Cardiac muscle cell (in vitro differentiated cells and primary cell): ENCODE measurements at places on chromosomes 5 and 9. TPM values are rescaled to one million over a fixed set of nuclear protein-coding genes. Genes with fewer than 3 reads are reported as not detected.
A peak's percentile ranks its signal among the peaks of the same experiment; 100 is the strongest.

DNA sequence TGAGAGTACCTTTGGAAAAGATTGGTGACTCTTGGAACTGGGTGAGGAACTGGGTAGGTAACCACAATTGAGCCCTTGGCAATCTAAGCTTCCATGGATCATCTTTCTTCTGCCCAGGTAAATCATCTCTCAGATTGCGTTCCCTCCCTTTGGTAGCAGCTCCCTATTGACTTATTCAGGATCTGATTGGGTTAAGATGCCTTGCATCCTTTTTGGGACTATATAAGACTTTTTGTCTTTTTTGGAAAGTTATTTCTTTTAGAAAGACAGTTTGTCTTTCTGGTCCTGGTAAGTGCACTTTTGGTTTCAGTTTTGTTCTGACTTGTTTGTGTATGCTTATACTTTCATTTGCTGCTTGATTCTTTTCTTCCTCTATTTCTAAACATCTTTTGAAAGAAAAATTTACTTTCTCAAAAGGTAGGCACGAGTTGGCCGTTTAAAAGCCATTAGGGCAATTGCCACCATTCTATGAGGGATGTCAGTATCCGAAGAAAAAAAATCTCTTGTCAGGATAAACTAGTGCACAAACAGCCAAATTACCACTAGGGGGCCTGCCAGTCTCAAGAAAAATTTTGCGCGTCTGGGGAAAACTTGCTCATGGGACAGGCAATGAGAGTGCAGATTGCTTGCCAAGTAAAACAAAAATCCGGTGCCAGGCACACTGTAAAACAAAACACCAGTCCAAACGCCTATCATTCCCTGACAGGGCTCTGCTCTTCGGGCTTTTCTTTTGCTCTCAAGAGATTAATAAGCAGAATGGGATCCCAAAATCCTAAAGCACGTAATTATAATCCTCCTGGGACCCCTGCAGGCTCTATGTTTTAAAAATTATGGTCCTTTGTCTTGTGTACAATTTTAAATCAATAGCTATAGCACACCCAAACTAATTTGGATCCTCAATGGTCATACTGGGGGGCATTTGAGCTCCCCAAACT, 12.8 kb downstream of the OR1J1 start:
- H3K4me1 ChIP-seq, result no peaks in the 10 kb centered on the region
- no peaks in the 10 kb centered on the region for H3K27me3 ChIP-seq
- H3K27ac ChIP-seq, result no peak overlapping the region
- H3K36me3 ChIP-seq, result no peaks in the 10 kb centered on the region
- DNase-seq, result peak; percentile 96

DNA sequence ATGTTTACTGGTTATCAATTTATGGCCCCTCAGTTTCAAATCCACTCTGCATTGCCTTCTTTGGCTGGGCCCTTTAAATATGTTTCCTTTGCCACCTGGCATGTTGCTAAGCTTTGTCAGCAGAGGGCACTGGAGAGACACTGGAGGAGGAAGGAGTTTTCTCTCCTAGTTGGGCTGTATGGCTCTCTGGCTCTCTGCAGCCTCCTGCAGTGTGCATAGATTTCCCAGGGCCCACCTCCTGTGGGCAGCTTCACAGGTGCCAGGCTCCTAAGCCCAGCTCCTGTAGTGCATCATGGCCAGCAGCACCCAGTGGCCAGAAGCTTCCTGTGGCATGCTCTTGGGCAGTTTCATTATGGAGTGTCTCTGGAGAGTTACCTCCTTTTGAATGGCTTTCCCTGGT, 23.3 kb downstream of the CAVIN4 start:
- DNase-seq, result peak; percentile 76
- H3K27me3 ChIP-seq, result no peaks in the 10 kb centered on the region
- H3K36me3 ChIP-seq, result no peaks in the 10 kb centered on the region
- H3K4me1 ChIP-seq, result no peaks in the 10 kb centered on the region
- H3K4me3 ChIP-seq, result no peak overlapping the region
- H3K27ac ChIP-seq, result no peak overlapping the region

DNA sequence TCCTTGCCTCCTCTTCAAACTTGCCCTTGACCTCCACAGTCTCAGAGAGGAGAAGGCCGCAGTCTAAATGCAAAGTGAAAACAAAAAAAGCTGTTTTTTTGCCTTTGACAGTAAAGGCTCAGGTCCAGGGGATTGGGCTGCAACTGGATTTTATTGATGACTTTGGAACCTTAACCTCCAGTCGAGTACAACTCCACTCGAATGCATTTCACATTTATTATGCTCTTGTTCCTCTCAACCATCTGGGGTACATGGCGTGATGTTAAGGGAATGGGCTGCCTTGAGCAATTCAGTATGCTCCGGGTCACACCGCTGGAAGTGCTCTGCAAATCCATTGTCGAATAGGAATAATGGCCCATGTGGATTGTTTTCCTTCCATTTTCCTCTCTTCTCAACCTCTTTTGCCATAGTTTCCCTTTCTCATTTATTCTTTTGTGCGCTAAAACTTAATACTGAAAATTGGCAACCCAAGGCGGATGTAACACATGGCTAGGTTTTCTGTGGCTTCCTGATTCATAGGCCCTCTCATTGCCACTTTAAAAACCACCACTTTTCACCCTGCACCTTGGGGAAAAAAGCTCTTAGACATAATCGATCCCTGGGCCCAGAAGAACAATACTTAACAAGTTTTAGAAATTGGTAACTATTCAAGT, 34.3 kb downstream of the ITK start:
- no peaks in the 10 kb centered on the region for H3K27me3 ChIP-seq
- H3K4me3 ChIP-seq, result no peak overlapping the region
- DNase-seq, result no peak
- H3K4me1 ChIP-seq, result no peaks in the 10 kb centered on the region
- H3K36me3 ChIP-seq, result no peaks in the 10 kb centered on the region

DNA sequence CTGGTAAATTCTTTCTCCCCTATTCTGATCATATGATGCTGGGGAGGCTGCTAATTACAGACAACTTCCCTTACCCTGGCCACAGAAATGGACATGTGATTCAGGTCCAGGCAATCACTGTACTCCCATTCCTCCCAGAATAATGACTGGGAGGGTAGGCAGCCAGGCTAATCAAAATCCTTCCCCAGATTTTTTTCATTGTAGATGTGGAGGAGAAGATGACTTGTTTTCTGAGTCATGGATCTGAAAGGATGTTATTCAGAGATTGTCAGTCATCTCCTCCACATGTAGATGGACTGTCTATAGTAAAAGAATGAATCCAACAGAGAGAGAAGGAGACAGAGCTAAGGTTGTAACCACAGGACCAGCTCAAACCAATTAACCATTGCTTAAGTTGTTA, 123.9 kb upstream of the PUM3 start:
- no peaks in the 10 kb centered on the region for H3K27me3 ChIP-seq
- no peaks in the 10 kb centered on the region for H3K36me3 ChIP-seq
- no peak overlapping the region for H3K4me3 ChIP-seq
- no peak overlapping the region for H3K27ac ChIP-seq

DNA sequence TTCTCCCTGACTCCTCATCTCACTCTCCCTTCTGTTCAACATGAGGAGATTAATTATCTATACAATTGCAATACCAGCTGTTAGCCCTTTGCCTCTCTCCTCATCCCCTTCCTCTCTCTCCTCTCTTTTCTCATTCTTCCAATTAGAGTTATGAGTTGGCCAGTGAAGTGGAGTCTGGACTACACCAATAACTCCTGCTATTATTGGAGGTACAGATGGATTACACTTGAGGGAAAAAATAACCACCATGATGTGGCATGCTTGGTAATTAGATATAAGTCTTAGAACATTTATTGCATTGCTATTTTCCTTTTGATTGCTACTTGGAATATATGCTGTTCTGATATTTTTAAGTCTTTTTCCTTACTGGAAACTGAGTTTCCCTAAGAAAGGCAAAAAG, 159.2 kb downstream of the FRMD3 start:
- no peak for DNase-seq
- no peaks in the 10 kb centered on the region for H3K36me3 ChIP-seq
- no peaks in the 10 kb centered on the region for H3K27me3 ChIP-seq
- no peaks in the 10 kb centered on the region for H3K4me1 ChIP-seq
- H3K4me3 ChIP-seq, result no peak overlapping the region
- no peak overlapping the region for H3K27ac ChIP-seq

DNA sequence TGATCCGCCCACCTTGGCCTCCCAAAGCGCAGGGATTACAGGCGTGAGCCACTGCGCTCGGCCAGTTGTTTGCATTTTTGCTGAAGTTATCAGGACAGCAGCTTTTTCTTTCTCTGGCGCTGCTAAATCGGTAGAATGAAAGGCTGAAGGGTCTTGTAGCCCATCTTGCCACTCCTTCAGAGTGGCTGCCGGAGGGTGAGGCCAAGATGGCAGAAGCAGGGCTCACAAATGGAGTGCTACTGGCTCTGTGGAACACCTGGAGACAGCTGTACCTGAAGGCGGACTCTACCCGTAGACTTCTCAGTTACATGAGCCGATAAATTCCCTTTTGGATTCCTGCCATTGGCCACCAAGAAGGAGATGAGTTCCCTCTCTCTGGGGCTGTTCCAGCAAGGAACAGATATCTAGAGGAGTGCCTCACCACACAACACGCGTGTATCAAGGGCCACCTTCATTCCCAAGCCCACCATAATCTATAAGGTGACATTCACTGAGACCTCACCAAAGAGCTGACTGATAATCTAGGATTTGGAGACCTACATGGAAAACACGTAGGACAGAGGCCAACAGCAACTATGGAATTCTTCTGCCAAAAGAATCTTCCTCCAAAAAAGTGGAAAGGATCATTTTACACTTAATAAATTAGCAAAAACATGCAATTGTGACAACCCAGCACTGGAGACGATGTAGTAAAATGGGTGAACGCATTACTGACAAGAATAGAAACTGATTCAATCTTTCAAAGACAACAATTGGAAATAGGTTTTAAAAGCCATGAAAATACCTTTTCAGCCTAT, 21.8 kb downstream of the STK10 start:
- DNase-seq, result no peak
- H3K36me3 ChIP-seq, result no peaks in the 10 kb centered on the region
- H3K27ac ChIP-seq, result no peak overlapping the region
- H3K4me3 ChIP-seq, result no peak overlapping the region
- H3K27me3 ChIP-seq, result no peaks in the 10 kb centered on the region

- H3K4me3 ChIP-seq, result no peak overlapping the region
- no peak for DNase-seq
- peaks cover 21% of the 10 kb centered on the region for H3K4me1 ChIP-seq
- no peak overlapping the region for H3K27ac ChIP-seq
- H3K27me3 ChIP-seq, result no peaks in the 10 kb centered on the region
- H3K36me3 ChIP-seq, result no peaks in the 10 kb centered on the region
Observed at GRCh38 chr9:23556459-23556858, 269.6 kb downstream of the ELAVL2 start.

DNA sequence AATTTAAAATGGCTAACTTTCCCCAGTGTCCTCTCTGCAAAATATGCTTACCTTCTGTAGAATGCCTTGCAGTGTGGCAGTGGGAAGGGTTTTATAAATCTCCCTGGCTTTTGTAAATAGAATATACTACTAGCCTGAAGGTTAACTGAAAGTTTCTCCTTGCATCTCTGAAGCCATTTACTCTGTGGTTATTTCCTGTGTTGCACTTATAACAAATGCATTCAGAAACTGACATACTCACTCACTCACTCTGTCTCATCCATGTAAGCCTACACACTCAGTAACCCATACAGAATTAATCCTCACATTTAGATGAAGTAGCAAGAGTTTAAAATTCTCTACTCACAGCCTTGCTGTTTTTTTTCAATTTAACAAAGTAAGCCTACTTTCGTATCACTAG, 87.1 kb upstream of the SH3GL2 start:
- H3K36me3 ChIP-seq, result no peaks in the 10 kb centered on the region
- H3K27ac ChIP-seq, result no peak overlapping the region
- no peaks in the 10 kb centered on the region for H3K4me1 ChIP-seq

- no peak for DNase-seq
- no peaks in the 10 kb centered on the region for H3K27me3 ChIP-seq
- H3K27ac ChIP-seq, result no peak overlapping the region
- H3K4me3 ChIP-seq, result no peak overlapping the region
Observed at GRCh38 chr5:132198571-132198970, 29.1 kb downstream of the P4HA2 start.

DNA sequence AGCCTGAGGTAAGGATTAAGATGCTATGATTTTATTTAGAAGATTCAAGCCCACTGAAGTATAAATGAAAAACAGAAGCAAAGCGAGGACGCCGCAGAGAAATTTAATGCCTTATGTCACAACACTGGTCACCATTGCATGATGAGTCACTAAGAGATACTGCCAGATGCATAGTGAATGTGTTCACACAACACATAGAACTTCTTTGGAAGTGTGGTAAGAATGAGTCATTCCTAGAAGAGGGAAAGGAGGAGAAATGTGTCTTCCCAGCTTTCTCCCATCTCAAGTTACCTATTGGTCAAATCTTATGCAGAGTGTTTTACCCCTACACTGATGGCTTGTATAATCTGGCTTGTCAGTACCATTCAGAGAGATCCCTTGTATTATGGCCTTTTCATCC, 465.3 kb upstream of the ARRDC3 start:
- H3K36me3 ChIP-seq, result no peaks in the 10 kb centered on the region
- no peak overlapping the region for H3K27ac ChIP-seq
- H3K27me3 ChIP-seq, result no peaks in the 10 kb centered on the region
- no peaks in the 10 kb centered on the region for H3K4me1 ChIP-seq
- H3K4me3 ChIP-seq, result no peak overlapping the region

DNA sequence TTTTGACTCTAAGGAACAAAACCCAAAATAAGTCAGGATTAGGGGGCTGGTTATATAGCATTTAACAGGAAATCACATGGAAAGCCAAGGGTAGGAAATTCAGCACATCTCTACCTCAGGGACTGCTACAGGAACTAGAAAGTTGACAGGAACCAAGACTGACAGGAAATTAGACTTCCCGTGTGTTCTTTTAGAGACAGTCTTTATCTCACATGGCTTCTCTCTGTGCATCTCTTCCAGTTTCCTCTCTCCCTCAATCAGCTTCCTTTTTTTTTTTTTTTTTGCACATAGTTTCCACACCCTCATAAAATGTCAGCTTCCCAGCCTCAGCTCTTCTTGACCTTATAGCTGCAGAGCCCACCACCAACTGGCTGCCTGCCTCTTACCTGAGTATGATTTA, 4.8 kb downstream of the RECK start:
- peaks cover 10% of the 10 kb centered on the region for H3K4me1 ChIP-seq
- no peak overlapping the region for H3K4me3 ChIP-seq
- H3K27me3 ChIP-seq, result no peaks in the 10 kb centered on the region

DNA sequence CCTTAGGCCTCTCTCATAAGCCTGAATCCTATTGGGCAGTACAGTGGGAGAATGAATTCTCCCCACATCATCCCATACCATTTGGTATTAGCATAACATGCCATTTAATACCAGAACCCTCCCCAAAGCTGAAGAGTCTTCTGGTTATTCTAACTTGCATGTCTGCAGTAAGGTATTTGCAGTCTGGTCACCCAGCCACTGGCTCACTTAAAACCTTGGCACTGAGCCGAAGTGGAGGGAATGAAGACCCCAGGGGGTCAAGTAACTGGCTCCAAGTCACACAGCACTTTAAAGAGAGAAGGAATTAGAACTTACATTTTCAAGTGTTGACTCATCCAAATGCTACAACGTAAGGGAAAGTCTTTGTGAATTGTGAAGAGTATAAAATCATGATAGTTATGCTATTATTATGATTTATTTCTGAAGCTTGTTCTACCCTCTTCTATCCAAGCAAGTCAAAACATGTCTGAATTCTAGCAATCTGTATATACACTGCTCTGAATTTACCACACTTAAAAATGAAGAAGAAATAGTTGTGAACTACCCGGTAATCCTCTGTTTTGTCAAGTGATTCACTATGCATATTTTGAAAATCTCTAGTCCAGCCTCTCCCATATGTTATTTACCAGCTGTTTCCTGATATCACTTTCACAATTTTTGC, 28.5 kb downstream of the GLRA1 start:
- H3K36me3 ChIP-seq, result no peaks in the 10 kb centered on the region
- H3K4me1 ChIP-seq, result no peaks in the 10 kb centered on the region
- no peak for DNase-seq
- no peak overlapping the region for H3K4me3 ChIP-seq
- H3K27me3 ChIP-seq, result no peaks in the 10 kb centered on the region

ZDHHC21 gene
- polyA plus RNA-seq, result 3.9 and 6.5 TPM in 2 replicates

LYSMD3 gene
- polyA plus RNA-seq, result 10.9 and 16.7 TPM in 2 replicates
